Activated naive CD8-positive, alpha-beta T cell treated with anti-CD3 and anti-CD28 coated beads, Interleukin-2, amount 50 U/mL, for 16 hours (primary cell): ENCODE measurements at places on chromosomes 2 and 18.

- DNase-seq, result no peak
Observed at GRCh38 chr18:54981076-54981475, 21.8 kb upstream of the CCDC68 start.

- DNase-seq, result no peak
Observed at GRCh38 chr2:120977582-120978358, 242.1 kb downstream of the GLI2 start.

- DNase-seq, result no peak
Observed at GRCh38 chr2:237532160-237532559, 34.2 kb upstream of the PRLH start.

GRCh38 chr2:151020411-151020810 is 241.3 kb downstream of the RBM43 start:
- DNase-seq, result no peak

DNA sequence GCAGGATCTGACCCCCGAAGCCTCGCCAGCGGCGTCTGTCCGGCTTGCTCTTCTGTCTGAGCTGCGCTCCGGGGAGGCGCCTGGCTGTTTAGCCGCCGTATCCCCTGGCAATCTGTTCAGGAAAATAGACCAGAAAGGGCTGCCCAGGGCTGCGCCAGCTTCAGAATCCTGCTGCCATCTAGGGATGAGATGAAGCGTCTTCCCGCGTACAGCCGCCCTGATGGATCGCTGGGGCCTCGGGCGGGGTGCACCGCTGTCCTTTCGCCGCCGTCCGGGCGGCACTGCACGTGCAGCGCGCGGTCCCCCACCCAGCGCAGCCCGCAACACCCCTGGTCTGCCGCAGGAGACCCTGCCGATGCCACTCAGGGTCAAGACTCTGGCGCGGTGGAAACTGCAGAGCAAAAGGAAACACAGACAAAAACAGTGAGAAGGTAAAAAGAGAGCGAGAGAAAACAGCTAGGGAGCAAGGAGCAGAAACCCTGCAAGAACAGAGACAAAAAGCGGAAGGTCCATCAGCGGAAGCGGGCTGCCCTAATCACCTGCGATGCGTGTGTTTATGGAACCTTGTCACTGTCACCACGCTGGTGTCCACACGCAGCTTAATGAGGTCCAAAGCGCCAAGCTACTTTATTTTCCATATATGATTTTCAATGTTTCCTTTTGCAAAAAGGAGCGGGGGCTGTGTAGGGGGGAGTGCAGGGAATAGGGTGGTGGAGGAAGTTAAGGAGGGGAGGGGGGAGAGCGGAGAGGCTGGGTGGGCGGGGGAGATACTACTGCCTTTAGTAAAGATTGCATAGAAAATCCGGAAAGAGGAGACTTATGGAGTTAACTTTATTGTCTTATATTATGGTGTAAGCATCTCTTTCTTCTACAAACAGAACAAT is 2113.3 kb upstream of the PIK3C3 start:
- no peak for DNase-seq

GRCh38 chr2:18154812-18155211 is 276.3 kb downstream of the KCNS3 start:
- DNase-seq, result no peak

DNA sequence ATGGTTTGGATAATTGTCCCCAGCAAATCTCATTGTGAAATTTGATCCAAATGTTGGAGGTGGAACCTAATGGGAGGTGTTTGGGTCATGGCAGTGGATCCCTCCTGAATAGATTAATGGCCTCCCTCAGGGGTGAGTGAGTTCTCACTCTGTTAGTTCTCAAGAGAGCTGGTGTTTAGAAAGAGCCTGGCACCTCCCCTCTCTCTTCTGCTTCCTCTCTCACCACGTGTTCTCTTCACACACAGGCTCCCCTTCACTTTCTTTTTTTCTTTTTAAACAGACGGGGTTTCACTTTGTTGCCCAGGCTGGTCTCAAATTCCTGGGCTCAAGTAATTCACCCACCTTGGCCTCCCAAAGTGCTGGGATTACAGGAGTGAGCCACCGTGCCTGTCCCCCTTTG is 111.6 kb upstream of the LTBP1 start:
- no peak for DNase-seq

DNA sequence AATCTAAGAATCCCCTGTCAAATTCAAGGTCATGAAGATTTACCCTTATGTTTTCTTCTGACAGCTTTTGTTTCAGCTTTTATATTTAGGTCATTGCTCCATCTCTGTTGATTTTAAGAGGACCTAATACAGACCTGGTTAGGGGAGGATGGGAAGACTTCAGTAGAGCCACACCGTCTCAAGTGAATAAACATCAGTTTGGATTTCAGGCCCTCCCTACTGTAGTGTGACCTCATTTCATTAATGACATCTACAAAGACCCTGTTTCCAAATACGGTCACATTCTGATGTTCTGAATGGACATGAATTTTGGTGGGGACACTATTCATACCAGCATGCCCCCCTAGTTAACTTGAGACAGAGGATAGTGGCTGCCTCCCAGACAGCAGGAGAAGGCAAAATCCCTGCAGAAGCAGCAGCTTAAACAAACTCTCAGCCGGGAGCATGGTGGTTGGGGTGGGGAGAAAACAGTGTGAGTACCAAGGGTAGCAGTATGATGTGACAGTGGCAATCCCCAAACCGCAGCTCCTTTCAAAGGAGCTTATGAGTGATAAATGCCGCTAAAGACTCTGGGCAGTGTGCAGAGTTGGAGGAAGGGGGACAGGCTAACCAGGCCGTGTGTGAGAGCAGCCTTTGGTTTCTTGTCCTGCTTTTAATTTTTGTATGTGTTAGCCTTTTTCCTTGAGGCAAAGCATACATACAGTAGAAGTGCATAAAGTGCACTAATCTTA is 65.9 kb upstream of the TNP1 start:
- no peak for DNase-seq

- no peak for DNase-seq
Observed at GRCh38 chr18:36095936-36096519, 28.7 kb upstream of the RPRD1A start.

GRCh38 chr2:145339646-145340045 is 819.7 kb upstream of the ZEB2 start:
- no peak for DNase-seq

DNA sequence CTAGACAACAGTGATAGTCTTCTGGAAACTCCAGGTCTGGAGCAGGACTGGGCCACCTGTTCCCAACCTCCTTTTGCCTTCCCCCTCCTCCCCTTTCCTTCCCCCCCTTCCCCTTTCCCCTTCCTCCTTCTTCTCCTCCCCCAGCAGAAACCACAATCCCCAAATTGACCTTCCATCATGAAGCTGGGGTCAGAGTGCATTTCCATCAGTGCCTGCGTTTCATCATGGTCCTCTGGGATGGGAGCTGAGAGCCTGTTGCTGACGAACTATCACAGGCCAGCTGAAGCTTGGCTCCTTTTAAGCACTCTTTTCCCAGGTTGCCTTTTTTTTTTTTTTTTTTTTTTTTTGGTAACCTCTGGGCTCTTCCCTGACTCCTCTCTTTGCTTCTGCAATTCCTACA is 52.6 kb upstream of the SMAD2 start:
- DNase-seq, result no peak

GRCh38 chr2:119649364-119649917 is 29.6 kb upstream of the TMEM177 start:
- DNase-seq, result no peak

DNA sequence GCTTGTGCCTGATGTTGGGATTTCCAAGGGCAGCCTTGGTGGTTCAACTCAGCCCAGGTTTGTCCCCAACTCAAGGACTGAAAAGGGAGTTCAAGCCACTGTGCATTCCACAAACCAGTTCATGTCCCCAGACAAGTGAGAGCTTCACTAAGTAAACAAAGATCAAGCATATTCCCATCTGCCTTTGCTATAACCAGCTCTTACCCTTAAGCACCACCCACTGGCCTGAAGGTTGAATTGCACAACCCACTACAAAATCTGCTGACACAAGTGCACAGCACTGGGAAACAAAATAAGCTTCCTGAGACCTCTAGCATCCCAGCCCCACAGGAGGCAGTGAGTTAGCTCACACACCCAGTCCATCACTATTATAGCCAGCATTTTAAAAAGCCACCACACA is 516.7 kb downstream of the NR4A2 start:
- no peak for DNase-seq

GRCh38 chr18:5534845-5535244 is 9.0 kb downstream of the EPB41L3 start:
- no peak for DNase-seq

- no peak for DNase-seq
Observed at GRCh38 chr2:135840601-135841000, 3.6 kb upstream of the LCT start.

- DNase-seq, result no peak
Observed at GRCh38 chr2:1308678-1309077, 104.6 kb upstream of the TPO start.

GRCh38 chr2:127154396-127154795 is 47.4 kb upstream of the BIN1 start:
- no peak for DNase-seq

DNA sequence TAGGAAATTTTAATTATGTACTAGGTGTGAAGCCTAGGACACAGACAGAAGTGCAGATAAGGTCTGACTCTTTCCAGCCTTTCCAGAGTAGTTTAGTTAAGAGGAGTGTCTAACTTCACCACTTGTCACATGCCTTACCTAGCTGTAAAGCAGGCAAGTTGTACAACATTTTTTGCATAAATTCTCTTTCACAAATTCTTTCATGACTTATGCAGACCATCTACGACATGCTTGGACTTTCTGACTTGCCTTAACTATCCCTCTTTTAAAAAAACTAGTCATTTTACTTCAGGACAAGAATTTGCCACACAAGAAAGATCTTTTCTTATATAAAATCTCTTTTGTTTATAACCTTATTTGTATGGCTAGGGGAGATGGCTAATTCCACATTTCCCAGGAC is 1273.6 kb upstream of the SLC39A10 start:
- DNase-seq, result no peak
